ENCODE measurements at places on chromosomes 1 and 21.
A peak's percentile ranks its signal among the peaks of the same experiment; 100 is the strongest.

DNA sequence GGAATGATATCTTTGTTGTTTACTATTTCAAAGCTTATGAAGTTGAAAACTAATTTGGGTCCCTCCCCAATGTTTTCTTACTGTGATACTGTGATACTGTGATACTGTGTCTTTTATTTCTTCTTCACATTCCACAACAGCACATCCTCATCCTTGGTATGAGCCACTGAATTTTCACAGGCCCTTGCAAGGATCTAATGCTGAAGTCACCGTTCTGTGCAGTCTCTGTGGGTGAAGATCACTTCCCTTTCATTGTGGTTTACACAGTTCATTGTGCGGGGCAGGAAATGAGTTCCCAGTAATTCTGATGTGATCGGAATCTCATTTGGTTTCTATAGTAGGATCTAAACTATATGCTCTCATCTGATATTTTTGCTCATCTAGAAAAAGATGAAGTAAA is 32.1 kb upstream of the PAXBP1 start:
- peak; percentile 60 for DNase-seq

GRCh38 chr1:169902751-169903150 is 9.1 kb upstream of the SCYL3 start:
- no peak for DNase-seq

GRCh38 chr21:37876561-37876960 is 39.7 kb downstream of the KCNJ6 start:
- no peak for DNase-seq

GRCh38 chr21:31233711-31234110 is 110.3 kb downstream of the TIAM1 start:
- DNase-seq: no peak

DNA sequence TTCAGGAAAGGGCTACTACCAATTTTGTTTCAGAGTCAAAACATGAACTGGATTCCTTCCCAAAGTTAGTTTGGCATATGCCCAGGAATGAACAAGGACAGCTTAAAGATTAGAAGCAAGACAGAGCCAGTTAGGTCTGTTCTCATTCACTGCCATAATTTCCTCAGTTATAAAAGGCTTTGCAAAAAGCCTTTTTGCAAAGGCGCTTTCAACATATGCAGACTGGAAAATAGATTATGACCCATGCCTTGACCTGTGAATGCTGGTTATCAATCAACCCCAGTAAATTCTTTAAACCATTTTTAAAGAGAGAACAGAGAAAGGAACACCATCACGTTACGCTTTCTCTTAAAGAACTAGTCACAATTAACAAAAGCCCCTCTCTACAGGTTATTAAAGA is 1.7 kb upstream of the FRRS1 start:
- no peak for DNase-seq

- no peak for DNase-seq
Observed at GRCh38 chr1:179950651-179951050, 4.0 kb upstream of the CEP350 start.

- DNase-seq: no peak
Observed at GRCh38 chr1:229710746-229711145, 84.7 kb downstream of the URB2 start.

DNA sequence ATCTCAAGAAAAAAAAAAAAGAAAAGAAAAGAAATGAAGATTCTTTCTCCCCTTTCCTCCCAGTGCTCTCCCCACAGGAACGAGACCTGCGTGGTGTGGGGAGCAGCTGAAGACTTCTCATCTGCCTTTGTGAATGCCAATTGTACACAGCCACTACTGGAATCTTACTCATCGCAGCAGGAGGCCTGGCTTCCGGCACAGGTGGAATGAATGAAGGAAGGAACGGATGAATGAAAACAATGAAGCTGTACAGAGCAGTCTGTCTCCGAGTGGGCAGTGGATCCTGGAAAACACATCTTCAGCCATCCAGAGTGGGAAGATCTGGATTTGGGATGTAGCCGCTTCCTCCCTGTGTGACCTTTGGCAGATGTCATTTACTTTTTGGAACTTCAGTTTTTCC is 64.9 kb downstream of the RUNX3 start:
- no peak for DNase-seq

DNA sequence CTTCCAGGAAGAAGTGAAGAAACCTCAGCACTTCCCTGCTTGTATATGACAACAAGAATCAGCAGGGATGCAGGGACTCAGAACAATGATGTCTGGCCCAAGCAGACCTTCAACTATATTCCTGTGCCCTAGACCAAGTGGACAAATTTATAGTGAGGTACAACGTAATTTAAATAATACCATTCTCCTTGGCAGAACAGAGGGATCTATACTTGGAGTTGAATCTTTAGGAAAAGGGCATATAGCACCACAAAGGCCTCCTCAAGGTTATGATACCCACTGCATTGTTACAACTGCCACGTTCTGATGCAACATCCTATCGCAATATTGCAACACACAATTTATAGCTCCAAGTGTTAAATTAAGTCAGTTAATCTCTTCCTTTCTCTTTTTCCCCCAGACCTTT is 29.1 kb upstream of the GFI1 start:
- no peak for DNase-seq

DNA sequence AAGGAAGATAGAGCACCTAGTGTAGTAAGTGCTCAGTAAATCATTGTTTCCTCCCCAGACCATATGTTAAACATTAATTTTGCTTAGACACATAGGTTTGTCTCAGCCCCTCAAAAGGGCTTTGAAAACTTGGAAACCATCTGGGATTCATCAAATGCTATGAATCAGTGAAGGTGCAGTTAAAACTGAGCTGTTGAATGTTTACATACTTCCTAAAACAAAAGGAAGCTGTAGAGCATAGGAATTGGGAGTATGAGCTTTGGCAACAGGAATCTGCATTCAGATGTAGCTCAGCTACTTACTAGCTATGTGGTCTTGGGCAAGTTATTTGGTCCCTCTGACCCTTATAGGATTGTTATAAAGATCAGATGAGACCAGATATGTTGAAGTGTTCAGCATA is 18.7 kb upstream of the PODN start:
- no peak for DNase-seq

GRCh38 chr1:225689882-225690459 is 37.0 kb upstream of the ENAH start:
- no peak for DNase-seq

- no peak for DNase-seq
Observed at GRCh38 chr1:8443558-8444194, 125.8 kb downstream of the SLC45A1 start.

- no peak for DNase-seq
Observed at GRCh38 chr1:3162322-3162882, 93.4 kb downstream of the PRDM16 start.

DNA sequence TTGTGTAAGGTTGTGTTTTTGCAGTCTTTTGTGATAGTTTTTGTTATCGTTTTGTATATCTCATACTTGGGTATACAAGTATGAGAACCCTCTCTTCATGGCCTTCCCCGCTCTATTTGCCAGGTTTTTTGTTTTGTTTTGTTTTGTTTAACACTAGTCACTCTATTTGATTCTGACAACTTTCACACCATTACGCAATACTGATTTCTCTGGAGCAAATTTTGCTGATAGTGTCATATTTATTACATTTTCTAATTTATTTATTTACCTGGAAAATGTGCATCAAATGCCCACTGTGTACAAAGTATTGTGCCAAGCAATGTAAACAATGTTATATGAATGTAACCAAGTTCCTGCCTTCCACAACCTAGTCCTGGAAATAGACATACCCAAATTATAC is 90.1 kb downstream of the LRRC40 start:
- no peak for DNase-seq

DNA sequence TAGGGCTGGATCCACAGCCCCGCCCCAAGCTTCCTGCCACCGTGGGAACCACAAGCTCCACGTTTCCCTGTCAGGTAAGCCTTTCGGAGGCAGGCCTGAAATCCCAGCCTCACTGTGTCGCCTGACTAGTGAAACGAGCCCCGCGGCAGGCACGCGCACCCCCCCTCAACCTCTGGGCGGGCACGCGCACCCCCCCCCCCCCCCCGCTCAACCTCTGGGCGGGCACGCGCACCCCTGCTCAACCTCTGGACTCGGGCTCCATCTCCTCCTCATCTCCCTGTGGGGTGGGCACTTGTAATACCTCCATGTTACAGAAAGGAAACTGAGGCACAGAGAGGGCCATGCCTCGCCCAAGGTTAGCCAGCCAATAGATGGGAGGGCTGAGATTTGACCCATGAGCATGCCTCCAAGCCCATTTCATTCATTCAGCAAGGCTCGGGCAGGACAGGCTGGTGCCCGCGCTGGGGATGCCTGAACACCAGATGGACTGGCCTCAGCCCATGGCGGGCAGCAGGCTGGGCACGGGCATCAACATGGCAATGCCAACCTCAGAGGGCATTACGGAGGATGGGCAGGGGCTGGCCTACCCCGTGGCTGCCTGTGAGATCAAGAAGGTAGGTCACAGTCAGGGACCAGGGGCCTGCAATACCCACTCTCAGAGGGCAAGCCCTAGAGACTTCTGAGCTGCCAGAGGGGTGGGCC is 4.7 kb downstream of the CFAP410 start:
- DNase-seq: no peak

GRCh38 chr1:212178851-212179250 is 106.4 kb upstream of the PPP2R5A start:
- DNase-seq: no peak

- DNase-seq: no peak
Observed at GRCh38 chr1:51726544-51727225, 109.8 kb downstream of the OSBPL9 start.

DNA sequence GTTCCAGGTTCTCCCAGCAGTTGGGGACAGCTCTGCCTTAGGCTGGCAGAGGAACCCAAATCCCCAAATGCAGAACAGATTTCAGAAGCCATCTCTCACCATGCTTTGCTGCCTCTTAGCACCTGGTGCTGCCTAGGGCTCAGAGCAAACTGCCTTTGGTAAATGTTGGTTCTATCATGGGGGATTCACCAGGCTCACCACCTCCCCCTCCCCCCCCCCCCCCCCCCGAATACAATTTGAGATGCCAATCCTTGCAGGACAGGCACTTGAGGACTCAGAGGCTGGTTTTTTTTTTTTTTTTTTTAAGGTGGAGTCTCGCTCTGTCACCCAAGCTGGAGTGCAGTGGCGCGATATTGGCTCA is 447 bp upstream of the PAQR6 start:
- DNase-seq: no peak

- DNase-seq: peak; percentile 1
Observed at GRCh38 chr21:34640858-34641257, 25.9 kb upstream of the RCAN1 start.

- no peak for DNase-seq
Observed at GRCh38 chr1:73044241-73045036, 762.1 kb upstream of the NEGR1 start.

DNA sequence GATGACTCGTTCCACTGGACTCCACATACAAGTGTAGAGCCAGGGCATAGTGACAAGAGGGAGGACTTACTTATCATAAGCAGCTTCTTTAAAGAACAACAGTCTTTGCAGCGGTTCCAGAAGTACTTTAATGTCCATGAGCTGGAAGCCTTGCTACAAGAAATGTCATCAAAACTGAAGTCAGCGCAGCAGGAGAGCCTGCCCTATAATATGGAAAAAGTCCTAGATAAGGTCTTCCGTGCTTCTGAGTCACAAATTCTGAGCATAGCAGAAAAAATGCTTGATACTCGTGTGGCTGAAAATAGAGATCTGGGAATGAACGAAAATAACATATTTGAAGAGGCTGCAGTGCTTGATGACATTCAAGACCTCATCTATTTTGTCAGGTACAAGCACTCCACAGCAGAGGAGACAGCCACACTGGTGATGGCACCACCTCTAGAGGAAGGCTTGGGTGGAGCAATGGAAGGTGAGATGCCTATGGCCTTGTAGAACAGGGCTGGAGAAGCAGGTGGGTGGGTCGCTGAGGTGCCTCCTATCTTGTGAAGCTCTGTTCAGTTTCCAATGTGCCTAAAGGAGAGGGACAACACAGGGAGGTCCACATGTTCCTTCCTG is 12.1 kb downstream of the MIA3 start:
- no peak for DNase-seq

GRCh38 chr1:166113031-166113430 is 53.8 kb downstream of the FAM78B start:
- DNase-seq: no peak

GRCh38 chr21:19123525-19123924 is 719.9 kb upstream of the TMPRSS15 start:
- no peak for DNase-seq

GRCh38 chr1:9120312-9120958 is 8.5 kb downstream of the GPR157 start:
- DNase-seq: no peak

- DNase-seq: no peak
Observed at GRCh38 chr1:160620942-160621632, 25.8 kb downstream of the SLAMF1 start.

DNA sequence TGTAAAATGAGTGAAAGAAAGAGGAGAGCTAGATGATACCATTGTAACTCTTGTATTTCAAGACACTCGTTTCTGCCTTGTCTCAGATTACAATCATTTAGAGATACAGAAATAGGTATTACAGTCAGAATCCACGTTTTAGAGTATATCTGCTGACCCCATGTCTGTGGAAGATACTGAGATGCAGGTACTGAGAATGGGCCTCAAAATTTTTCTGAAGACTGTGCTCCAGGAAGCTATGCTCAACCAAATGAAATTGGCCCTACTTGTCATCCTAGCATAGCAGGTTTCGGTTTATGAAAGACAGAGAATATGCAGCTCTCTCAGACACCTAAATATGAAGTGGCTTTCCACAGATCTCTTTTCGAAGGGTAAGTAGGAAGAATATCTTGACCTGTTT is 6.0 kb upstream of the WARS2 start:
- DNase-seq: no peak

GRCh38 chr1:48039088-48040054 is 42.2 kb upstream of the TRABD2B start:
- peak; percentile 89 for DNase-seq

DNA sequence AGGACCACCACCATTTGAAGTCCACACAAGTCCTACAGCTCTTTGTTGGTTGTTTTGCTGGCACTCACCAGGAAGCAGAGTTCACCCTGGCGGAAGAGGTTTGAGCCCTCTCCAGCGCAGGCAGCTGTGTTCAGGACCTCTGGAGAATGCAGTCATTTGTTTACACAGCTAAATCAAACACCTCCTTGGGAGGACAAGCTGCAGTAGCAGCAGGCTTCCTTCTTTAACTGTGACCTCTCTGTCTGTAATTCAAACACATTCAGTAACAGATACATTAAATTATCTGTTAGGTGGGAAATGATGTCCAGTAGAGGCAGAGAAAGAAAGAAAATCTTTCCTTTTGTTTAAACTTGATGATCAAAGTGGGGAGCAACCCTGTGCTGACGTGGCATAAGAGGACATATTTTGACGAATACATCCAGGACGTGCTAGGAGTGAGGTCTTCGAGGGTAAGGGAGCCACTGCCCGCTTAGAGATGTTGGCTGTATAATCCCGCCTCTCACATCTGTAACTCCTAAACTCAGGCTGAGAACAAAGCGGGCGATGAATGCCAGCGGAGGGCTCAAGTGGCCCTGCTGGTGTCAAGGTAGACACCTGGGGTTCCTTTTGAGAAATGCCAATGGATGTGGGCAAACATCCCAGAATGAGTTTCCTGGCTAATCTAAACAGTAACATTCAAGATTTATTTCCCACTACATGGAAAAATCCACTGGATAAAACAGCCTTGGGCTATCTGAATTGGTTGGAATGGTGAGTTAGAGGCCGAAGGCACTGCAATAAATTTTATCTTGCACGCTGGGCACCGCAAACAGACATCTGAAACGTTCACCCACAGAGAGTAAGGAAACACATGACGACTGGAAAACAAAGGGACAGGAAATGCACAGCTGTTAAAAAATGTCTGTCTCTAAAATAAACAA is 51.7 kb downstream of the ABCA4 start:
- peak; percentile 51 for DNase-seq

- no peak for DNase-seq
Observed at GRCh38 chr1:238568735-238569134, 678.0 kb upstream of the ZP4 start.

- DNase-seq: no peak
Observed at GRCh38 chr1:92363401-92363800, 64.5 kb downstream of the RPAP2 start.
